Hypothalamus (tissue), 51 donors: ENCODE measurements at places on chromosomes 4 and X.

- no peak for DNase-seq
Measured at GRCh38 chr4:52869196-52869595, 7.1 kb downstream of the RASL11B start.

DNA sequence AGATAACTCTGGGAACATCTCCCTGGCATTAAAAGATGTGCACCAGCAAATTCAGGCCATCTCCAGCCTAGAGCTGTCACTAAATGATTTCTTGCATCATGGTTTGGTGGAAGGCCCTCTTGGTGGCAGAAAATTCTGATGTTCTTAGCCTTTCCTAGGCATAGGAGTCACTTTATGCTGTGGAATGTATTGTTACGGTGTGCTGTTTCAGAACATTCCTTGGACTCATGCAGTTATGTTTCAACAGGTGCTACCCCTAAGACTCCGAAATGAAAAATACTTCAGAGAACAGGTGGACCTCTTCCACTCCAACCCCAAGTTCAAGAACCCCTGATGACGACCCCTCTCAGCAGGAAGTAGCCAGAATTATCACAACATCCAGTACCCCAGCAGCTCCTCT lies 20.3 kb upstream of the PAPSS1 start:
- DNase-seq, result no peak

DNA sequence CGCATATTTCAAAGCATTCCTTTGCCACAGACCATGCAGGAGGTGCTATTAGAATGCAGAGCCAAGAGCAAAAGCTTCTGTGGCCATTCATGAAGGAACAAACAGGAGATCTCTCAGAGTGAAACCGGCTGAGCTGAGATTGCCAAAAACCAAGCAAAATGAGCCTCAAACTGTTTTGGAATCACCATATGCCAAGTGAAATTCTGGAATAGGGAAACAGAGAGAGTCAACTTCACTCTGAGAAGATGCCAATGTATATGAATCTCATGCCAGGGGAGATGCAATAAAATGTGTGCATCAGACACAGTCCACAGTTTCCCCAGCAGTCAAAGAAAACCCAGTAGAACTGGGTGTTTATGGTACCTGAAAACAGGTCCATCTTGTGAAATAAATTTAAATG lies 42.3 kb downstream of the SRPX start:
- DNase-seq, result no peak

DNA sequence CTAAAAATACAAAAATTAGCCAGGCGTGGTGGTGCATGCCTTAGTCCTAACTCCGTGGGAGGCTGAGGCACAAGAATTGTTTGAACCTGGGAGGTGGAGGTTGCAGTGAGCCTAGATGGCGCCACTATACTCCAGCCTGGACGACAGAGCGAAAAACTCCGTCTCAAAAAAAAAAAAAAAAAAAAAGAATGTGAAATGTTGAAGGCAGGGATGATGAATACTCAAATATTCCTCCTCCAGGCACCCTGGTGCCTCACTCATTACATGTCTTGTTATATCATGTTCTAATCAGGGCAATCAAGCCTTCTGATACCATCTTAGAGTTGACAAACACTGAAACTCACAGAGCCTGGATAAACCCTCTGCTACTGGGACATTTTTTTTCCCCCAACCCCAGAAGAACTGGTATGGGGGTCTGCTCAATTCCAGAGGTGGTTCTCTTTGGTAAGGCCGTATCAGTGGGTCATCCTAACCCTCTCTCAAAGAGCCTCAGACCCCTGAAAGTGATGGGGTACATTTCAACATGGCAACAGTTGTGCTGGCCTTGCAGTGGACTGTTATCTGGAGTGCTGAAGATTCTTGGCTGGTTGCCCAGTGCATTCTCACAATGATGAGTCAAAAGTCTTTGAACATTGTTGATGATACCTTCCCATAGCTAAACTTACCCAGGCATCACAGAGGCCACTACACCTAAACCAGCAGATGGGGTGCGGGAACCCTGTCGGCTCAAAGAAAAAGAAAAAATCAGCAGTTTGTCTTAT lies 2.4 kb upstream of the SH3KBP1 start:
- DNase-seq, result no peak

- no peak for DNase-seq
Measured at GRCh38 chr4:34974313-34974680, 1270.0 kb downstream of the ARAP2 start.

- no peak for DNase-seq
Measured at GRCh38 chrX:150358651-150359050, 4.5 kb upstream of the MAMLD1 start.

DNA sequence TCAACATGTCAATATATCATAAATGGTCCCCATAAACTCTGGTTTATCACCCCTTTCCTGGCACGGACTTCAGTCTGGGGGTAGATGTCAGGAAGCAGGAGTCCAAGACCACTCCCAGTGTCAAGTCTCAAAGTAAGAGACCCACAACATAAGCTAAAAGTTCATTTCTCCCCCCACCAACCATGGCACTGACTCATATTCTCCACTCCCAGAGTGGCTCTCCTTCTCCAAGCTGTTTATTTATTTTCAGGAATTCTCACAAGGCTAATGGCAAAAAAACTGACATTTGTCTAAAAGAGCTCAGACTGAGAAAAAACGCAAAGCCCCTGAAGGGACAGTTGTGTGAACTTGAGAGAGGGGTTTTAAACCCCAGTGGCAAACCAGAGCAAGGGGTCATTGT lies 217.0 kb downstream of the RAB28 start:
- no peak for DNase-seq
